ENCODE measurements at places on chromosomes 2 and 18. TPM values are rescaled to one million over a fixed set of nuclear protein-coding genes. Genes with fewer than 3 reads are reported as not detected.

The GALNT3 gene
- not detected for total RNA-seq

The ICOS gene
- total RNA-seq = not detected

The PHOSPHO2 gene
- total RNA-seq = 2.5 TPM

DNA sequence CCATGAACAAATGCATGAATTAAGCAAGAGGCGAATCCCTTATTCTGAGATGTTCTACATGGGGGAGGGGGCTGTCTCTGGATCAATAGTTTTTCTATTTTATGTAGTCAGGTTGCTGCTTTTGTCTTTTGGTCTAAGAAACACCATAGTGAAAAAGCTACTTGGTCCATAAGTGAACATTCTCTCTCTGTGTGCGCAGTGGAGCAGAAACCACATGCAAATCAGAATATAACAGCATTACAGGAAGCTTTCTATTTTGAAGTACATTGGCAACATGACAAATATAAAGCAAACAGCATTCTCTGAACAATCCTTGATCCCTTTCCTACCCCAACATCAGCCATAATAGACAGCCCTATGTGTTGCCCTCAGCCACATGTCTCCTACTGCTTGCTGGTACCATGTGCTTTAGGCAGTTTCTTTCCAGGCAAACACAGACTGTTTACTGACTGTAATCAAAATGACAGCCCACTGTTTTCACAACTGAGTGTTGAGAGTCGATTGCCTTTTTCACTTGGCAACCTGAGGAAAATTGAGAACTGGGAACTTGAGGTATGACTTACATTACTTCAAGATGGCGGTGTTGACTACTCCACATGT is 10.6 kb downstream of the SCN3A start:
- no peak for DNase-seq

GRCh38 chr2:46278952-46279351 is 18.3 kb upstream of the EPAS1 start:
- DNase-seq = no peak

DNA sequence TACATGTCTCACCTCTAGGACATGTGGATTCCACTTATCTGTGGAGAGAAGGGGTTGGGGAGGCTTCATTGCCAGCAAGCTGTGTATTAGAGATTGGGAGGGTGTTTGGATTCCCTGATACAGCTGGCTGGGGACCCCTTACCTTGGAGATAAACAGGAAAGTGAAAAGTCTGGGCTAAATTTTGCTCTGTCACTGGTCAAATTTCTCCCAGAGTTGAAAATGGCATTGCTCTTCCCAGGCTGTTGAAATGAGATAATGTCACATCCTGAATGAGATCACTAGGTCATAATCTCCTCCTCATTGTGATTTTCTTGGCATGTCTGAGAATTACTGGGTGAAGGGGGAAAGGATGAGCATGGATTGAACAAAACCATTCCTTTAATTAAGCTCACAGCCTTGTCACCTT is 265.0 kb upstream of the PARD3B start:
- no peak for DNase-seq

DNA sequence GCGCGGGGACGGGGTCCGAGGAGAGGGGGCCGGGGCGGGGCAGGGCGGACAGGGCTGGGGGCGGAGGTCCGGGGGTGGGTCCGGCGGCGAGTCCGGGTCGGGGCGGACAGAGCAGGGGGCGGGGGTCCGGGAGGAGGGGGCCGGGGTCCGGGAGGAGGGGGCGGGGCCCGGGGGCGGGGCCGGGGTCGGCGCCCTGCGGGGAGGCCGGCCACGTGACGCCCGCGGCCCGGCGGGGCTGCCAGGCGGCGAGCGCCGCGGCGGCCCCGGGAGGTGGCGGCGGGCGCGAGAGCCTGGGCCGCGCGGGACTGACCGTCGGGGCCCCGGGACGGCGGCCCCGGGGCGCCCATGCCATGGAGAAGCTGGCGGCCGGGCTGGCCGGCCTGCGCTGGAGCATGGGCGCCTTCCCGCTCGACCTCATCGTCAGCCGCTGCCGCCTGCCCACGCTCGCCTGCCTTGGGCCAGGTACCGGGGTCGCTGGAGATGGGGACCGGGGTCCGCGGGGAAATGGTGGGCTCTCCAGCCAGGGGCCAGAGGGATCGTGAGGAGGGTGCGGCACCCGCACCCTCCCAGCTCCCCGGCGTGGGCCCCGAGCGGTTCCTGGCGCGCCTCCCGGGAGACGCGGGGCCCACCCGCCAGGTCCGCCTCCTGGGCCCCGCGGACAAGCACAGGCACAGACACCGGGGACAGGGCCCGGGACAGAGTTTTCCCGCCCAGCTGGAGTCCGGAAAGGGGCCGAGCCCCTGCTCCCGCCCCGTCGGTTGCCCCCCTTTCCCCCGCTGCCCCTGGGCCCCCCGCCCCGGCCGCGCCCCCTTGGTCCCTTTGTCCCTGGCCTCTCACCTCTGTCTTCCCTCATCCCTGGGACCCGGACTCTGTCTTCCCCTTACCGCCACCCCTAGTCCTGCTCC is at the start of gene GAREM2:
TSS of gene GAREM2 (plus strand) at position 218 of the 905 bp plus-strand sequence. CDS start at position 351, 133 bp downstream.
- DNase-seq = no peak

DNA sequence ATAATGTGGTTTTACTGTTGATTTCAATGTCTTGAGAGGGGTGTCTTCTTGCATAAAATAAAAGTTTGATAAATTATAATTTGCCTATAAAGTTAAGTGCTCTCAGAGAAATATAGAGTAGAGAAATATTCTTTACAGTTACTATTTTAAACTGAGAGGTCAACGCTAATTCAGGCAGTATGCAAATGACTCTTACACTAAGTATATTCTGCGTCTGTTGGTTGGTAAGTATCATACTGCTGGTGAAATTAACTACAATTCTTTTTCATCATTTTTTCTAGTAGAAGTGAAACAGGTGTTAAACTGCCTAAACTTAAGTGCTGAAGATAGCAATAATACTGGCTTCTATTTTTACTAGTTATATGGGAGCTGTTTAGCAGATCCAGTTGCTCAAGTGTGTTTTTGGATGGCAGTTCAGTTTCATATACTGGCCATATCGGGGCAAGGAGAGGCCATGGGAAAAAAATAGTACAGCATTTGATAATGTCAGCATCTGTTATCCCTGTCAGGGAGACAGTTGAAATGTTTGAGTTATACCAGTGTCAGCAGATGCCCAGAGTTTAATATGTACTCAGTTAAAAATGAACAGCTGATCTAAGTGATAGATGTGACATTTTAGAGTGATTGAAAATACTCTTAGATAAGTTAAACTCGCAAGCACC is 86.2 kb downstream of the MIB1 start:
- no peak for DNase-seq

DNA sequence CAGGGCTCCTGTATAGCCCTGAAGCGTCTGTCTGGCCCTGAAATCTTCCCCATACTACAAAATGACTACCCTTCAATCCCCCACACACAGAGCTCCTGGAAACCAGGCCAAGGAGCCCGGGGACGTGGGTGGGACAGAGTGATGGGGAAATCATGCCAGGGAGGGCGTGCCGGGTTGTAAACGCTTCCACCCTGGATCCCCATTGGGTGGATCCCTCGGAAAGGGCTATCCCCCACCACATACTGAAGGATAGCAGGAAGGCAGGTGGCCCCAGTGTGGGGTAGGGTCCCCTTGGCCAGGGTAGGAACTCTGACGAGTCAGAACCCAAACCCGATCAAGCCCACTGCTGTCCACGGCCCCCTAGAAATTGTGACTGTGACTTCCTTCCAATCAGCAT is 91.7 kb downstream of the INHBB start:
- no peak for DNase-seq

GRCh38 chr2:98914713-98915580 is 21.1 kb downstream of the CRACDL start:
- no peak for DNase-seq

- peak; percentile 99 for DNase-seq
Measured at GRCh38 chr2:133817680-133818566, 249.7 kb upstream of the NCKAP5 start.

- peak; percentile 50 for DNase-seq
Measured at GRCh38 chr2:234841321-234842015, 110.3 kb upstream of the SH3BP4 start.

DNA sequence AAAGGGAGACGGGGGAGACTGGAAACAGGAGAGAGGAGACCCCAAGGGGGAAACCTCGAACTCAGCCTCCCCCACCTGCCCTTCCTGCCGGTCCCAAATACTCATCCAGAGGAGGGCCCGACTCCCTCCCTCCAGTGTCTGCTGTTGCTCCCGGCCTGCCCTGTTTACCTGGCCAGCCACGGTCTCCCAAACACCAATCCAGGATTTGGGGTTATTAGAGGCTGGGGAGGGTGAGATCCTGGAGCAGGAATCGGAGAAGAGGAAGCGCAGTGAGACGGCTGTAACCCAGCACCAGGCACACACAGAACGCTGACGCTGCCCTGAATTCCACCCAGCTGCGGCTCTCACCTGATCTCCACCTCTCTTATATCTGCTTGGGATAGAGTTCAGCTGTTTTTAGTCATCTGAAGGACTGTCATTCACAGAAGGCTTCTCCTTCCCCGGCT is 213.0 kb downstream of the TNS1 start:
- DNase-seq = no peak

DNA sequence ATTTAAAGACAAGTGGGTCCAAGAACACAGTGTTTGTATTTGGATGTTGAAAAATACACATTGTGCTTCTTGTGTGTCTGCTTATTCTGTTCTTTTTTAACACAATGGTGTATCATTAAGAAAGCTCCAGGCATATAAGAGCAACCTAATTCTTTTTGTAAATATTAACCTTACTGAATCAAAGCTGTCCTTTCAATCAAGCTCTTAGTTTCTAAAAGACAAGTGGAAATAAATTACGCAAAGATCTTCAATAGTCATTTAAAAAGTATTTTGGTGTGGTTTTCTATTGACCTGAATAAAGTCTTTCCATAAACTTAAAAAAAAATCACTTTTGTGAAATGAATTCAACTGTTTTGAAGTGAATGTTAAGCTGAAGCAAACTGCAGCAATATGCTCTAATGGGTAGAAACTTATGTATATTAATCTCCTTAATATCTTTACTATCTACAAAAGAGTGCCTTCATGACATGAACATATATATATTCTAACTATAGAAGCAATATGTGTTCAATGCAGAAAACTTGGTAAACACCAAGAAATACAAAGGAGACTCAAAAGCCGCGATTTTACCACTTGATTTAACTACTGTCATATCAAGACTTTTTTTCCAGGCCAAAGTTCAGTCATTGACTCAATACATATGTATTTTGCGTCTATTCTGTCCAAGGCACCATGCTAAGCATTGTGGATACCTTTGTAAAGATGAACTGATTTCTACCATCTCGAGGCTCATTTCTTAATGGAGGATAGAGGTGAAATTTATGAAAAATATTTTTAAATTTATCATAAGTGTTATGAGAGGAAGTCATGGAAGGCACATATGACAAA is 97.7 kb downstream of the ARHGAP15 start:
- no peak for DNase-seq

DNA sequence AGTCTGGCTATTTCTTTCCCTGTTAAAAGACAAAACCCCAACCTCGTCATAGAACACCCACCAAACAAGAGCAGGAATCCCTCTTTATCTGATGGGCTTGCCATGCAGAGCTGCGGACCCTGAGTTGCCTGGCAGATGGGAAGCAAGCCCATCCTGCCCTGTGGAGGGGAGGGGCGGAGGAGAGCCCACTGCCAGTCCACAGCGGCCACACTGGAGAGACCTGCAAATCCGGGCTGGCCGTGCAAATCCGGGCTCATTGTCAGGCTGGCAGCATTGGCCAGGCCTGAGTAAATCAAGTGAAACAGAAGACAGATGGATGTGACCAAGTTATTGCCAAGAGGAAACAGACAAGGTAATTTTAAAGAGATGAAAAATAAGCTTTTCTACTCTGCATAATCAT is 22.0 kb downstream of the MYL12B start:
- no peak for DNase-seq

DNA sequence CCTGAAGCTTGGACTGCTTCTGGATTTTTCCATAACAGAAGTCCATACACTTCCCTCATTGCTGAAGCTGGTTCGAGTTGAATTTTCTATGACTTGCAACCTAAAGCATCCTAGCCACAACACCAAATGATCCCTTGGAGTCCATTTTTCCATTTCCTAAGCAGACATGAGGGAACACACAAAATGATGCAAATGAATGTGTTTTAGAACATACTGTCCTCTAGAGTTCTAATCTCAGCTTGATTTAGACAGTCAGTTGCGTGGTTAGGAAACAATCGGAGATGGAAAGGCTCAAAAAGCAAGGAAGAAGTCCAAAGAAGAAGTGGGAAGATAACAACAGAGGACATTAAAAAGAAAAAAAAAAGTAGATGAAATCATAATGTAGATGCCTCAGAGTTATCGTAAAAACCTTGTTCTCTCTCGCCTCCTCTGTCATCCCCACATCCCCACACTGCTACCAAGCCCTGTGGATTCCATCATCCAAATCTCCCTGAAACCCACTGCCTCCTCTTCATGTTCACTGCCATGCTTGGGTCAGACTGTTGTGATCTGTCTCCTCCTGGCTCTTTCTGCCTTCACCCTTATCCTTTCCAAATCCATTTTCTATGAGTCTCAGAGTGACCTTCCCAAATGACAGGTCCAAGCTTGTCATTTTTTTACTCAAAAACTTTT is 58.4 kb downstream of the TMEM247 start:
- no peak for DNase-seq

DNA sequence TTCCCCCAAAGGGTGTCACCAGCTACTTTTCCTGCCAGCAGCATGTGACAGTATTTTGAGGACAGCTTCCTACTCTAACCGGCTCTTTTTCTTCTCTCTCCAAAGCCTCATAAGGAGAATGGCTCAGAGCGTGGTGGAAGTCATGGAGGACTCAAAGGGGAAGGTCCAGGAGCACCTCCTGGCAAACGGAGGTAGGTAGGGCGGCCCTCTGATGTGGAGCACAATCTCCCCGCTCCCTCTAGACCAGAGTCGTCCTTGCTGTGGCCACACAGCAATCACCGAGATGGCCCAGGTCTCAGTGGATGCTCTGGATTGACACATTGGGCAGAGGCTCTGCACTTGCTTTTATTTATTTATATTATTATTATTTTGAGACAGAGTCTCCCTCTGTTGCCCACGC is 32.4 kb downstream of the ATP6V1C2 start:
- no peak for DNase-seq

DNA sequence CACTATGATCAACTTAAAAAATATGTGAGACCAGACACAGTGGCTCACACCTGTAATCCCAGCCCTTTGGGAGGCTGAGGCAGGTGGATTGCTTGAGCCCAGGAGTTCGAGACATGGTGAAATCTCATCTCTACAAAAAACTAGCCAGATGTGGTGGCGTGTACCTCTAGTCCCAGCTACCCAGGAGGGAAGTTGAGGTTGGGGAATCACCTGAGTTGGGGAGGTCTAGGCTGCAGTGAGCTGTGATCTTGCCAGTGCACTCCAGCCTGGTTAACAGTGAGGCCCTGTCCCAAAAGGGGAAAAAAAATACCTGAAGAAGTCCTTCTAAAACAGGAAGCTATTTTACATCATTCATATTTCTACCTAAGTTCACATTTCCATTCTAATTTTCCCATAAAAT is 144.0 kb downstream of the EML6 start:
- no peak for DNase-seq

DNA sequence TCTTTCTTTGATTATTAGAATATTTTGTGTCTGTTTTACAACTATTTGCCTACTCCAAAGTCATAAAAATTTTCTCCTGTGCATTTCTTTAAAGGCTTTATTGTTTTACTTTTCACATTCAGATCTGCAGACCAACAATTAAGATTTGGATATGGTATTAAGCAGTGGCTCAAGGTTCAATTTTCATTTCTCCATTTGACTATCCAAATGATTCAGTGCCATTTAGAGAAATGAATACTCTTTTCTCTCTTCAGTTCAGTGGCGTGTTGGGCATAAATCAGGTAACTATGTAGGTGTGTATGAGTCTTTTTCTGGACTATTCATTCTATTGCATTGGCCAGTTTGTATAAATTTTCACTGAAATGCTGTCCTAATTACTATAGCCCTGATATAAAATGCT is 57.3 kb upstream of the IL1R1 start:
- DNase-seq = no peak

Data from RPMI7951 (cell line).